ENCODE measurements at places on chromosomes 3 and 15.

DNA sequence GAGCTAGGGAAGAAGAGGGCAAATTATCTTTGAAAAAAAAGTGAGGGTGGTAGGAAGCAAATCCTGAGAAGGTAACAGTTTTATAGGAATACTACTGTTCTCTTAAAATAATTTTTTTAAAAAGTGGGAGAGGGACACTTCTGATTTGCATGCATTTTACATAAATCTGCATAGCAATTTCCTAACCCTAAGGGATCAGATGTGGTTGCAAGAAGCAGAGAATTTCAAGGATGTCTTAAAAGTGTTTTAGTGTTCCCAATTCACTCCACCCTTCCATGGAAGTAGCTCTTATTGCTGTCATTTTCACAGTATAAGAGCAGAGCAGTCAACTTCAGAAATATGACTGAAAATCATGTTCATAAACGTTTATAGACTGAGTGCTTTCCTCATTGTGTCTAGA is 27.8 kb upstream of the RIOX2 start:
- no peak for DNase-seq

GRCh38 chr3:197029511-197030167 is at the start of gene MELTF:
Gene MELTF (minus strand): TSS chr3:197029817. CDS start chr3:197029702, 115 bp downstream.
- peak; percentile 44 for DNase-seq

DNA sequence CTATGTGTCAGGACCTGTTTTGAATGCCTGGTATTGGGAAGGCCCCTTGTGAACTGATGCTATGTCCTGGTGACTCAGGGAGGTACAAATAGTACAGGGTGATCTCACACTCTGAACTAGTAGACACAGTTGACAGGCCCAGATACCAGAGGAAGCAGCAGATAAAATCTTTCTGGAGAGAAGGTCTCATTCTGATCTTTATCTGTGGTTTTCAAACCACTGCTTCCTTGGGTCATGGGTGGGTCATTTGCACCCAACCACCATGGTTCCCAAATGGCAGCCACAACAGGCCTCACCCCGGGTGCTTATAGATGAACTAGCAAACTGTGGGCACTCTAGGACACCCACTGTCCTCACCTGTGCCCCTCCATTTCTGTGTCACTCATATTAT is 43.4 kb downstream of the PXYLP1 start:
- DNase-seq, result no peak

GRCh38 chr3:143750841-143751240 is 97.4 kb downstream of the SLC9A9 start:
- no peak for DNase-seq

DNA sequence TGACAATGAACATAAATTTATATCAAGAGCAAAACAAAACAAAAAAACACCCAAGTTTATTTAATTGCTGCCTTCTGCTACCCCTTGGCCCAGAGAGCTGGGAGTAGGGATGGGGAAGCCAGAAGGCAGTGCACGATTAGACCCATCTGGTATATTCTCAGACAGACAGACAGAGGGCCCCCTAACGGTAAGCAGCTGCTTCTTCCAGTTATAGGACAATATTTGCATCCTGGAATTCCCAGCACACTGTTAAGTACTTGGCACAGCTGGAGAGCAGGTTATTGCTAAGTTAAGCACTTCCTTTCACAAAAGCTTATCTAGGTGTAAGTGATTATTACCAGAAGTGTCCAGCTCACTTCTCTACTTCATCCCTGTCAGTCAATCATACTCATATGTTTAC is 39.3 kb downstream of the C2CD4B start:
- no peak for DNase-seq

DNA sequence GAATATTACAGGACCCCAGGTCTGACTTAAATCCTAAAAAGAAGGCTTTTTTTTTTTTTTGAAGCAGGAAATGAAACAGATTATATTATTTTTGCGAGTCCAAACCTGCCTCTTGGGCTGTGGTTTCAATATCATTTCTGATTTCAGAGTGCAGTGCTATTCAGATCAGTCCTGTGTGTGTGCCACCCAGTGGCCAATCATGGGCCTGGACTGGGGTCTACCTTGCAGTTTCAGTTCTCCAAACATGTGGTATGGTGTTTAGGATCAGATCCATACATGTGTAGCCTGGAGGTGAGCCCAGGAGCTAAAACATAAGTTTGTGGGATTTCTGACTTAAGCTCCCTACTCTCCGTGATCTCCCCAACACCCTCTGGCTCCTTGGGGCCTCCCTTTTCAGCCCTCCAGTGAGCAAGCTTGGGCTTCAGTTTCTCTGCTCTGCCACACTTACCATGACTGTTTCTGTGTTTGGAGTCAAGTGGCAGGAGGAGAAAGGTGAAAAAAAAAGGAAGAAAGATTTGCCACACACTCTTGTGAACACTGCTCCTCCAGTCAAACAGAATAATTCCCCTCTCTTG is 12.1 kb upstream of the THSD4 start:
- no peak for DNase-seq

DNA sequence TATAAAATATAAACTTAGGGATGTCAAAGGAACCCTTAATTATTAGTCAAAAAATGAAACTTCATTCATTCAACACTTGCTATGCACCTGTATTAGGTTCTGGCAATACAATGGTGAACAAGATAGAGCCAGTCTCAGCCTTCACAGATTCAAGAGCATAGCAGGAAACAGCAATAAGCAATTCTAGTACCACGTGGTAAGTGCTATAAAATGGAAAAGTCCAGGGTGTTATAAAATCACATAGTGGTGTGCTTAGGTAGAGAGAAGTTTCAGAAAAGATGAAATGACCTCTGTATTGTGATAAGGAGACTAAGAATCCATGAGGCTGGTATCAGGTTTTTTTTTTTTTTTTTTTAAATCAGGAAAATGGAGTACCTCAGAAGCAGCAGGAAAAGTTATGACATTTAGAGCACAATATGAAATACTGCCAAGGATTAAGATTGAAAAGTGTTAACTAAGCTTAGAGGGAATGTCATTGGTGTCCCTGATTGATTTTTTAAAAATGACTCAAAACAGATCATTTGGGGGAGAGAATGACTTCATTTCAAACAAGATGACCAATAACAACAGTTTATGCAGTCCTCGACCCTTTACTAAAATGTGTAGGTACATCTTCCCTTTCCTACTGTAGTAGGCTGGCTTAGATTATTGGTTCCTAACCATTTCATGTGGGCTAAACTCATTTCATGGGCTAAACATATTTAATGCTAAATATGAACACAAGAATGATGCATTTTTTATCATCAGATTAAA is 5.0 kb downstream of the TOMM70 start:
- DNase-seq, result no peak

- DNase-seq, result peak; percentile 28
Measured at GRCh38 chr3:9352917-9353752, 9.7 kb upstream of the THUMPD3 start.

DNA sequence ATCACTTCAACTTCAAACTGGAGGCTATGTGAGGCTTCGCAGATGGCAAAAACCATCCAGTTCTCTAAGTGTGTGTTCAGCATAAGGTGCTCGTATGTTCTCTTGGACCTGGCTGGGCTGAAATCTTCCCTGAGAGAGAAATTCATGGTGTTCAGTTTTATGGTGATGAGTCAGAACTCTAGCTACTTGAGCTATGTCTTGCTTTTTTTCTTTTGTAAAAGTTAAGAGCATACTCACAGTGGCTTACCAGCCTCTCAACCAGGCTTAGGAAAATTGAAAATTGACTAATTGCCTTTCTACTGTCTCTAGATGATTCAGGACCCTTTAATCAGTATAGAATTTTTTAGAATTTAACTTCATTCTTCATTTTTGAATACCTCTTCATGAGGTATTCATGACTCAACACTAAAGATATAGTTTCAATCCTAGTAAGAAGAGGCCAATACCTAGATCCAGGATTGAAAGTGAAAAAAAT is 617.5 kb downstream of the TBL1XR1 start:
- no peak for DNase-seq

- DNase-seq, result no peak
Measured at GRCh38 chr3:16407366-16407765, 106.1 kb downstream of the RFTN1 start.

- no peak for DNase-seq
Measured at GRCh38 chr3:65875393-65876027, 163.2 kb downstream of the MAGI1 start.
